ENCODE measurements at places on chromosomes 3 and 15.

DNA sequence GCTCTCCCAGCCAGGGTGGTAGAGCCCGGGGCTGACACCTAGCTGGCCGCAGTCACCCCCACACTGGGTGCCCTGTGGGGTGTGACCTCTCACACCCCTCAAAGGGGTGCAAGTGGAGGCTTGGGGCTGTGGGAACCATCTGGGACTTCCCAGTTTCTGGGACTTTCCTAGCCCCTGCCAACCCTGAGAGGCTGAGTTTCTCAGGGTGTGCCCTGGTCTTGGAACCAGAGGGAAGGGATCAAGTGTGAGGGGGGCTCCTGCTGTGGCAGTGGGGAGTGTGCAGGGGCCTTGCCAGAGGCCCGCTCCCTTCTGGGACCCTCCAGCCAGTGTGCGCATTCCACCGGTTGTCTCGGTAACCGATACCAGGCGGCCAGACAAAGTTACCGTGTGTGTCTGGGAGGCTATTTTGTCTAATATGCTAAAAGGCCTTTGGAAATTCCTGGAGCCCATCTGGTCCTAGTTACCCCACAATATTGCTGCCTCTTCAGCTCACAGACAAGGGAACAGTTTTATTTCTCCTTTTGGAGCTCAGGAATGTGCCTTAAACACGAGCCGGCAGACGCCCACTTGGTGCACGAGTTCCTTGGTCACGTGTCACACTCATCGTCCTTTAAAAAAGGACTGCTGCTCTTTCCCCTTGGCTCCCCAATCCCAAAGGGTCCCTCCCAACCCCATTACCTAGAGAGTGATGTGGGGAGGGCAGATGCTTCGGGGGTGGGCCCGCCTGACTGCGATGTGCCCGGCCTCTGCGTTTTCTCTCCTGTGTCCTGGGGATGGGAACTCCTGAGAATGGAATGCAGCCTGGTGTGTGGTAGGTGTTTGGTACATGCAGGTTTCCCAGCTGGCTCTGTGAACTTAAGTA, 33.2 kb downstream of the HDAC11 start:
- DNase-seq: no peak

GRCh38 chr15:67083135-67083762, 17.8 kb downstream of the SMAD3 start:
- no peak for DNase-seq

DNA sequence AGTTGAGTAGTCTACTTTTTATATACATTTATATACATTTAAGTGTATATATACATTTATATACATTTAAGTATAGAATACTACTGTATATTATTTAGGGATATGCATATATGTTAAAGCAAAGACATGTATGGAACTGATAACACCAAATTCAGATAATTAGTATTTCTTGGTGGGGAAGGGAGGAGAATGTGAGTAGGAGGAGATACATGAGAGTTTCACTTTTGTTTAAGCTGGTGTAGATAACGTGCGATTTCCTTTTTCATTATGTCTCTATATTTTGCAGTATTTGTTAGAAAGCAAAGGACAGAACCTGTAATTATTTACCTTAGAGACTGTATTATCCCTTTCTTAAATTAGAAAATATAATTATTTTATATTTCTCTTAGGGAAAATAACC, 16.6 kb upstream of the NIT2 start:
- DNase-seq: no peak

DNA sequence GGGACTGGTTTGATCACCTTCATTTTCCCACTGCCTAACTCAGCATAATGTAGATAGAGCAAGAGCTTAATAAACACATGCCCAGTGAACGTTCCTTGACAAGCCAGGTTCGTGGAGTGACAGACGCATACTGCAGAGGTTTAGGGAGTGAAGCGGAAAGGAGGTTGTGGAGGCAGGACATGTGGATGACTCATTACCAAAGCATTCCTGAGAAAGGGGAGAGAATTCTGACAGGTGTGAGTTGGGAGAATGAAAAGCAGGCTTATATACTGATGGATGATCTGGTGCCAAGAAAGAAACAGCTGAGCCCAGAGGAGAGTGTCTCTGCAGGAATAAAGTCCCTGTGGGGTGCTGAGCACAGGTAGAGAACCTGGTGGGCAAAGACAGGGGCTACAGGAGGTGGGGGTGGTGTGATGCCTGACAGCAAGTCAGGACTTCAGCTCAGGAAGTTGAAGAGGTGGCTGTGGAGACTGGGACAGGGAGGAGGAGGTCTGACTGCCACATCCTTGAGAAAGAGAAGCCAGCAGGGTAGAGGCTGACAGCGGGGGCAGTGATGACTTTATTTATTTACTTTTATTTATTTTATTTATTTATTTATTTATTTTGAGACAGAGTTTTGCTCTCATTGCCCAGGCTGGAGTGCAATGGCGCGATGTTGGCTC, 2.4 kb upstream of the RPL29 start:
- no peak for DNase-seq

GRCh38 chr3:171543759-171544300, 83.6 kb upstream of the TNIK start:
- DNase-seq: no peak

DNA sequence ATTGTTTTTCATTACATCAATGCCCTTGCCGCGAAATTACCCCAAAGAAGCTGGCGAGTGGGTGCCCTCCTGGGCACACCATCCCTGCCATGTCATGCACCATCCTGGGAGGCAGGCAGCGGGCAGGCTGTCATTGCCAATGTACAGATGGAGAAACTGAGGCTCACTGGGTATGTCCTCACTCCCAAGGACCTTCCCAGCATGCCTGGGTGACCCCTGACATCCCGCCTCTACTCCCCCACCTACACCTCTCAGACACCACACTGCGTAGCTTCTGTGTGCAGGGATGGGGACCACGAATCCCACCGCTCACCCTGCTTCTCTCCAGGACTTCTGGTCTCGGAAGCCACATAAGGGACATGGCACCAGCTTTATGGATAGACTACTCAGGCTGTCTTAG, 41.0 kb upstream of the SLC41A3 start:
- no peak for DNase-seq

- DNase-seq: no peak
These were observed 35.7 kb upstream of the BHLHE40 start for GRCh38 chr3:4943549-4943948.

GRCh38 chr15:72086010-72086697, 31.8 kb downstream of the MYO9A start:
- no peak for DNase-seq

DNA sequence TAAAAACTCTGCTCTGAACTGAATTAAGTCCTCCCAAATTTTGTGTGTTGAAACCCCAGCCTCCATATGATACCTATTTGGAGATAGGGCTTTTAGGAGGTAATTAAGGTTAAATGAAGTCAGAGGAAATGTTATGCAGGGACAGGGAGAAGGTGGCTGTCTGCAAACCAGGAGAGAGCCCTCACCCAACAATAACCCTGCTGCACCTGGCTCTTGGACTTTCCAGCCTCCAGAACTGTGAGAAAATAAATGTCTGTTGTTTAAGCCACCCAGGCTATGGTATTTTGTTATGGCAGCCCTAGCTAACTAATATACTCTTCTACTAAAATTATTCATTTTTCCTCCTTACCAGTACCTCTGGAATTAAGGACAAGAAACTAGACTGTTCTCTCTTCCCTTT, 79.5 kb downstream of the MEIS2 start:
- DNase-seq: no peak

GRCh38 chr3:122858373-122858772, 63.5 kb downstream of the SLC49A4 start:
- DNase-seq: no peak

DNA sequence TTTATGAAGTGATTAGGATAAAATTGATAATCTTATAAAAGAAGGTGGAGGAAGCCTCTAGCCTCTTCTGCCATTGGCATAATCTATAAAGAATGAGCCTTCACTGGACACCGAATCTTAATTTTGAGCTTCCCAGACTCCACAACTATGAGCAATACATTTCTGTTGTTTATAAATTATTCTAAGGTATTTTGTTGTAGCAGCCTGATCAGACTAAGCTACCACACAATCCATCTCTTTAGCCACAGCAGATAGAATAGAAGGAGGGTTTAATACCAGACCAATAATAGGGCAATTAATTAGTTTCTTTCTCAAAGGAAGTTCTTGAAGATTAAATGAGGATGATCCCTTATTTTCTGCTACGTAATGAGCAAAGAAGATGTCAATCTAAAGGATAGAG, 33.3 kb downstream of the SUCNR1 start:
- no peak for DNase-seq

- DNase-seq: no peak
These were observed 22.8 kb upstream of the TRIM59 start for GRCh38 chr3:160472344-160472743.

- no peak for DNase-seq
These were observed 123.5 kb upstream of the TBL1XR1 start for GRCh38 chr3:177320765-177321247.

GRCh38 chr3:55246033-55246432, 241.1 kb downstream of the WNT5A start:
- no peak for DNase-seq

DNA sequence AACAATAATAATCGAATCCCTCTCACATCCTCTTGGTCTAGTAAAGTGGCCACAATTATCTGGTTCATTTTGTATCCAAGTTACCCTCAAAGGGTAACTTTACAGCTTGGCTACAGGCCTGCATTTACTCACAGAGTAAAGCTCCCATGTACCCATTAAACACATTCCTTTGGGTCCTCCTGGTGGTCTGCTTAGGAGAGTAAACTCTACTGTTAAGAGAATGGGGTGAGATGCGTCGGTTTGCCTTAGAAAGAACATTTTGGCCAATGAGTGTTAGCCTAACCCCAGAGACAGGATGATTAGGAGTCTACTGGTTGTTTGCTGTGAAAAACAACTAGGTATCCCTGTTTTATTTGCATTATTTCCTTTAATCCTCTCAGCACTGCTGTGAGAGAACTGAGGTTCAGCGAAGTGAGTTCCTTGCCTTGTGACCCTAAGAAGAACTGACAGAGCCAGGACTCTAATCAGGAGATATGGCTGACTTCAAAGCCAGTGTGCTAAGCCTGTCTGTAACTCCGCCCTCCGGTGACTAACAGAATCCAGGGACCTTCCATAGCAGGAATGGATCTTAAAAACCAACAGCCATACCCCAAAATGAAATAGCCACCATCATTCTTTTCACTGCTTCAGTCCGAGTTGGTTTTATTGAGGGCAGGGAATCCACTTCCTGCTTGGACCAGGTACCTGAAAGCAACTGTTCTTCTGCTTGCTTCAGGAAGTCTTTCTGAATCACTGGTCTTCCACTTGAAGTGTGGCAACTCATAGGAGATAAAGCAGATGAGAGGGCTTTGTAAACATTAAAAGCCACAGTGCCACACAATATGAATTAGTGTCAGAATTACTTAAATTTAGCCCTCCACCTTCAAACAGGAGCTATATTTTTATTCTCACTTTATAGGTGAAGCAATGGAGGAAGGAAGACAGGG, 317.3 kb upstream of the WNT5A start:
- DNase-seq: no peak

DNA sequence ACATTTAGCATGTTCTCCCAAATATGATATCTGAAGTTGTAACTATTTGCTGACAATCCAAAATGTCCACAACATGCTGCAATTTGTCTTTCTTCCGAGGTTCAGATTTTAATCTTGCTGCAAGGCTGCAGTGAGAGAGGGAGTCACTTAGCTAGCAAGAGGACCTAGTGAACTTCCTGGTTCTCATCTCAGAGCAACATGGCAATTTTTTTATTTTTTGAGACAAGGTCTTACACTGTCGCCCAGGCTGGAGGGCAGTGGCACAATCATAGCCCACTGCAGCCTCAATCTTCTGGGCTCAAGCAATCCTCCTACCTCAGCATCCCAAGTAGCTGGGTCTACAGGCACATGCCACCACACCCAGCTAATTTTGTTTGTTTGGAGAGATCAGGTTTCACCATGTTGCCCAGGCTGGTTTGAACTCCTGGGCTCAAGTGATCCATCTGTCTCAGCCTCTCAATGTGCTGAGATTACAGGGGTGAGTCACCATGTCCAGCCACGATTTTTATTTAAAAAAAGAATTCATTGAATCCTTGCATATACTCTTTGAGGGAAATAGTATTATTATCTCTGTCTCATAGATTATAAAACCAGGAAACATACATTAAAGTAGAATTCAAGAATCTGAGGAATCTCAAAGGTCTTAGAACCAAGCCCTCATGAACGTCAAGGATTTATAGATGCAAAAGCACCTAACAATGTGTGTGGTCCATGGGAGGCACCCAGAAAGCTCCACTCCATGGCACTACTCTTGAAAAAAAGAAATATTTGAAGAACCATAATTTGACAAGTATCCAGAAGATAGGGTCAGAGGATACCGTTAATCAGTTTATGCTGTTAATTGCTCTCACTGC, 9.1 kb downstream of the HDC start:
- no peak for DNase-seq

GRCh38 chr3:116148881-116149851, 296.1 kb downstream of the LSAMP start:
- DNase-seq: no peak

- DNase-seq: no peak
These were observed 190.6 kb downstream of the TBC1D2B start for GRCh38 chr15:77886805-77887448.

Data from cortex of kidney (tissue), 1 donor.